Islet precursor cell (in vitro differentiated cells): ENCODE measurements at places on chromosomes 16 and 17.
A peak's percentile ranks its signal among the peaks of the same experiment; 100 is the strongest.

DNA sequence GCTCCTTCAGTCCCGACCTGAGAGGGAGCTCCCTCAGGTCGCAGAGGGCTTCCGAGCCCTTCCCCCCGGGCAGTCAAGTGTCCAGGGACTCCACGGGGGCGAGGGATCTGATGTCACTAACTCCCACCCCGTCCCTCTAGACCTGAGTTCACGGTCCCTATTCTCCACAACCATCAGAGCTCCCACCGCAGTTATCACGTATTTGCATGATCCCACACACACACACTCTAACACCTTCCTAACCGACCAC is 3.7 kb upstream of the PER1 start:
- DNase-seq: no peak

- DNase-seq: peak; percentile 62
Observed at GRCh38 chr17:49987290-49987585, 7.8 kb downstream of the DLX3 start.

GRCh38 chr16:30567991-30568638 is 3.4 kb downstream of the ZNF688 start:
- DNase-seq: no peak

- no peak for DNase-seq
Observed at GRCh38 chr17:62094175-62094574, 29.1 kb upstream of the MED13 start.

DNA sequence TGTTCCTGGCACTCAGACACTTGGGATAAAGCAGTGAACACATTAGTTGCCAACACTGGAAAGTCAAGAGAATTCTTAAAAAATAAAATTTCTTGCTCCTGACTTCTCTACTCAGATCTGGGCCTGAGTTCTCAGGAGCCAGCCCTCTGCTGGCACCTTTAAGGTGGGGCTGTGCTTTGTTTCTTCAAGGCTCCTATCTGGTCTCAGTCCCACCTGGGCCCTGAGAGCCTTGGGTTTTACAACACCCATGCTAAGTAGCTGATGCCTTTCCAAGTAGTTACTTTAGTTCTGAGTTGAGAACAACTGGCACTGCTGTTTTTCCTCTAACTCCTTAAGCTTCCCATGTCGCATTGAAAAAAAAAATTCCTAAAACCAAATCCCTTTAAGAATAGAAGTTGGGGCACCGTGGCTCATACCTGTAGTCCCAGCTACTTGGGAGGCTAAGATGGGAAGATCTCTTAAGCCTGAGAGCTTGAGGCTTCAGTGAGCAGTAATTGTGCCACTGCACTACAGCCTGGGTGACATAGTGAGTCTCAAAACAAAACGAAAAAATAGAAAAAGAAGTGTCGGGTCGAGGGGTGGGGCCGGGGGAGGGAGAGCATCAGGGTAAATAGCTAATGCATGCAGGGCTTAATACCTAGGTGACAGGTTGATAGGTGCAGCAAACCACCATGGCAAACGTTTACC is 16.6 kb downstream of the CHAD start:
- no peak for DNase-seq
